Smooth muscle cell of the umbilical artery (primary cell): ENCODE measurements at places on chromosomes 1 and 21. TPM values are rescaled to one million over a fixed set of nuclear protein-coding genes. Genes with fewer than 3 reads are reported as not detected.

The HSD3B1 gene
- total RNA-seq = not detected in 2 replicates

The PLPPR5 gene
- total RNA-seq = 0.05 TPM in 1 of 2 replicates, not detected in the other

The TAS1R3 gene
- total RNA-seq = 0.23 and 0.30 TPM in 2 replicates

The TRIM17 gene
- under 0.01 and 0.32 TPM in 2 replicates for total RNA-seq

The GSTM3 gene
- 24.3 and 138 TPM in 2 replicates for total RNA-seq

The SERPINC1 gene
- total RNA-seq = 0.30 TPM in 1 of 2 replicates, not detected in the other
